ENCODE measurements at places on chromosomes 5 and 9.

DNA sequence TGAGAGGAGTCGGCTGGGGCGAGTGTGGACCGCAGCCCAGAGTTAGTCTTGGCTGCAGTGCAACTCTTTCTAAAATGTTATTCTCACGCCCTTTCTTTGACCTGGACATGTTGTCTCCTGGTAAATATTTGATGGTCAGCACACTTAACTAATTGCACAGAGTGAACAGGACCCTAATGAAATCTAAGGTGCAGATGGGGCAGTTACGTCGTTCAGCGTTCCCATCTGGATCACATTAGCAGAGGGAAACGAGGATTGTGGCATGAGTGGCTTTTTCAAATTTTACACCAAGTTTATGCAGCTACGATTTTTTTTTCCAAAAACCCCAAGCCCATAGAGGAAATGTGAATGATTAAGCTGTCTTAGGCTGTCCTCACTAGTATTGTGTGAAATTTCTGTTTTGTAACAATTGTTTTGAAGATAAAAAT is 483 bp downstream of the C9orf85 start:
- DNase-seq, result peak; percentile 90

DNA sequence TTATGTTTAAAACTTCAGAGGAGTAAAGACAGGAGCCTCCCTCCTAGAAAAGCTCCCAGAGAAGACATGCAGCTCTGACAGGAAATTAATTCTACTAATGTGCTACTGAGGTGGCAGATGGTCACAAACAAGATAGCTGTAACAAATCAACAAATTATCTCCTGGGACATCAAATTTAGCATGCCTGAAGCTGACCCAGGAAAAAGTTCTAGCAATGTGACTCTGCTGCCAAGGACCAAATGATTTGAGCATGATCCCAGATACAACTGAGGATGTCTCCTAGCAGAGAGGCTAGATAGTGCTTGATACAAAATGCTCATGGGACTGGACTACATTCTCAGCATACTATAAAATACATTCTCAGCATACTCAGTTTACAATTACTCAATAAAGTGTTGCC is 413.5 kb upstream of the SMC2 start:
- no peak for DNase-seq

DNA sequence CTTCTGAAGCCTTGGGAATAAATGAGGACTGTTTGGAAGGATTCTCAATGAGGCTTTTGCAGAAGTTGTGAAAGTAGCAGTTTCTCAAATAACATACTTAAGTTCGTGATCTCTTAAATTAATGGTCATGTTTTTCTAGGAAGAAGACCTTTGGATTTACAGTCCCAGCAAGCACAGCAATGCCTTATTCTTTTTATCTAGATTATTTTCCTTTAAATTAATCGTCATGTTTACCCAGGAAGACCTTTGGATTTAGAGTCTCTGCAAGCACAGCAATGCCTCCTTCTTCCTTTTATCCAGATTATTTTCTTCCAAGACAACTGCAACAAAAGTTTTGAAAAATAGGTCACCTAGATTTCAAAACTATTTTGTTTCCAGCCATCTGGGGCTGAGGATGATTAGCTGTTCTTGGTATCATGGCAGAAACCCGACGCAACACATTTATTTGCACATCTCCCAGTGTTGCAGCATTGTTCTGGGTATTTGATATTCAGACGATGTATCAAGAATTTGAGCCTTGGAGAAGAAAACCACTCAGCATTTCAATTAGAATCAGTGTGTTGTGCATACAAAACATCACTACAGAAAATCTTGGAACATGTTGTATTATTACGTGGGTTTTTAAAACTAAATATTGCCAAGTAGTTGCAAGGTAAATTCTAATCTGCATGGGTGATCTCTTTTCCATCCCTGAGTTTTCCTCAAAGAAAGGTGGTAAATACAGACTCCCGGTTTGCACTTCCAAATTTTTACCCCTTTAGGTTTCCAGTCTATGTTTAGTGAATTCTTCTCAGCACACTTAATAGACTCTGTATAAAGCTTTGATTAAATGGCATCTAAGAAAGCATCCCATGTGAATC is 50.9 kb downstream of the JAKMIP2 start:
- DNase-seq, result no peak

DNA sequence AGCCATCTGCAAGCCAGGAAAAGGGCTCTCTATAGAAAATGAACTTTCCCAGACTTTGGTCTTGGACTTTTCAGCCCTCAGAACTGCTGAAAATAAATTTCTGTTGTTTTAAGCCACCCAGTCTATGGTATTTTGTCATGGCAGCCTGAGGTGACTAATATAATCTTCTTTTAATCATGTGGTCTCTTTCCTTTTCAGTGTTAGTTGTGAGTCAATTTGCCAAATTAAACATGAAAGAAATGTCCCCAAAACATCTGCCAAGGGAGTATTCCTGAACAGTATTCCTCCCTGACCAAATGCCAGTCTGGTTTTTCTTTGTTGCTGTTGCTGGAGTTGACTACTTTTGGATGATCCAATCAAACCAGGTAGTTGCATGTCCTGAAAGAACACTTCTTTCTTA is 4.7 kb upstream of the YTHDC2 start:
- DNase-seq, result no peak

GRCh38 chr9:90037146-90037797 is 432.5 kb downstream of the GADD45G start:
- DNase-seq, result no peak

GRCh38 chr5:139650689-139651042 is 2.5 kb downstream of the CXXC5 start:
- no peak for DNase-seq

DNA sequence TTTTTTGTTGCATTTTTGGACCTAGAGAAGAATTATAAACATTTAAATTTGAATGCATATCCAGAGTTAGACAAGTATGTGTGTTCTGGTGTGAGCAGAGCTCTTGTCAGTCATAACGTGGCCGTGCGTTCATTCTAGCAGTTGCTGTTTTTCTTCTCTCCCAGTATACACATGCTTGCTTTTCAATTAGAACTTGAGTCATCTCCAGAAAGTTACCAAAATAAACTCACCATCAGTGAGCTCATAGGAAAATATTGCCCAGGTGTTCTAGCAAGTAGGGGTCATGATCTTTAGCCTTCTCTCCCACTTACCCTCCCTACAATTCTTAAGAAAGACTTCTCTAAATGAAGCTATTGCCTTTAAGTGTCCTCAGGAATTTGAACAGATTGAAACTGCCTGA is 247.5 kb upstream of the TUT7 start:
- DNase-seq, result no peak

GRCh38 chr9:68625559-68625958 is 79.5 kb upstream of the PIP5K1B start:
- no peak for DNase-seq

DNA sequence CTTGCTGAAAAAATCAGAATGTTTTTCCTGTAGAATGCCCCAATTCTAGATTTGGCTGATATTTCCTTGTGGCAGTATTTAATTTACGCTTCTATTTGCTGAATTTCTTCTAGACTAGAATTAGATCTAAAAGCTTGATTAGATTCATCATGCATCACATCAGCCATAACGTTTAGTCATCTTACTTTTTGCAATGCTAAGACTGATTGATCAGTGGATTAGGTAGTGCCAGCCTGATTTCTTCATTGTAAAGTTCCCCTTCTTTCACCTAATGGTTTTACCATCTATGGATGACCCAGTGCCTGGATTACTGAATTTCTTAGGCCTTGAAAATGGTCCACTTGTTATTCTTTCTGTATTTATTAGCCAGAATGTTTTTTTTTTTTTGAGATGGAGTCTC is 83.9 kb downstream of the PBX3 start:
- no peak for DNase-seq

- DNase-seq, result no peak
These were observed 2148.9 kb upstream of the ACO1 start for GRCh38 chr9:30235564-30235963.

DNA sequence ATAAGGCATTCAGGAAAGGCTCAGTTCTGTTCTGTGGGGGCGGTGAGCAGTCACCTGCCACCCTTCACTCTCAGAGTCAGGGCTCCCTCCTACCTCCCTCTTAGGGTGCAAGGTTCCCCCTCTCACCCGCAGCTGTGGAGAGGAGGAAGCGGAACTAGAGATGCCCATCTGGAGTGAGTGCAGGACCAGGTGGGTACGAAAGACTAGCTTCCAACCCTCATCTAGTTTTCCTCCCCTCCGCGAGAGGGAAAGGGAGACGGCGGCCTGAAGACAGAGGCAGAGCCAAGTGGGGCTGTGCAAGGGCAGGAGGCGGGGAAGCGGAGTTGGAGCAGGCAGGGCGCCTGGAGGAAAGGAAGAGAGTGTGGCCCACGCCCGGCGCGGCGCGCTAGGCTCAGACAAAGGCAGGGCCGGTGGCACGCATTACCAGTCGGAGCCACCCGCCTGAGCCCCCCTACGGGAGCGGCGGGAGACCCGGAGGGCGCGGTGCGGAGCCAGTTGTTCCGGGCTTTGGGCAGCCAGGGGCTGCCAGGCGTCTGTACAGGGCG is 7.3 kb downstream of the PRR7 start:
- no peak for DNase-seq

DNA sequence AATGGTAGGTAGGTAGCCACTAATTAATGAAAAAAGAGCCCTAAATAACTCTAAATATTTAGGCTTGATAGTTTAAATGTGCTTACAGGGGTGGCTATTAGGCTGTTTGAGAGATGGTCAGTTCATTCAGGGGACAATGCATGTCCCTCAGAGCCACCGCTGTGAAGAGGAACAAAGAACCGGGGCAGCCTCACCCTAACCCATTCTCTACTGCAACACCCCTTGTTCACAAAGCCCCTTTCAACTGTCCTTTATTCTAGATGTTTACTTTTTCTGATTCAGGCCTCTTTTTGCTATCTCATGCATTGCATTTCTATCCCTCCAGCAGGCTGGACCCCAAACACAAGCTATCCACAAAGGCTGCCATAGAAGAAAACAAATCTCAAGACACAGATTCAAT is 906.7 kb downstream of the NR2F1-AS1 start:
- no peak for DNase-seq

DNA sequence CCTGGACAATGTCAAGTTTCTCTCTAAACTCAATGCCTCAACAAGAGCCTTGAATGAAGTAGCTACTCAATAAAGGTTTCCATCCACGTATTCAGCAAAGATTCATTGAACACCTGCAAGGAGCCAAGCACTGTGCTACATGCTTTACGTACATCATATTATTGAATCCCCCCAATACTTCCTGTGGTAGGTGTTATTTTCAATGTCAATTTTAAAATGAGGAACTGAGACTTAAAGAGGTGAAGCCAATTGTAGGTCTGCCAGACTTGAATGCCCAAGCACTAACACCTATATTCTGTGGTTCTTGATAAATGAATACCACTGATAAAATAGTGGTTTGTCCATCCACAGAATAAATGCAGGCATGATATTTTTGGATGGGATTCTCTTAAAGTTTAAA is 162.3 kb downstream of the DRD1 start:
- DNase-seq, result no peak

DNA sequence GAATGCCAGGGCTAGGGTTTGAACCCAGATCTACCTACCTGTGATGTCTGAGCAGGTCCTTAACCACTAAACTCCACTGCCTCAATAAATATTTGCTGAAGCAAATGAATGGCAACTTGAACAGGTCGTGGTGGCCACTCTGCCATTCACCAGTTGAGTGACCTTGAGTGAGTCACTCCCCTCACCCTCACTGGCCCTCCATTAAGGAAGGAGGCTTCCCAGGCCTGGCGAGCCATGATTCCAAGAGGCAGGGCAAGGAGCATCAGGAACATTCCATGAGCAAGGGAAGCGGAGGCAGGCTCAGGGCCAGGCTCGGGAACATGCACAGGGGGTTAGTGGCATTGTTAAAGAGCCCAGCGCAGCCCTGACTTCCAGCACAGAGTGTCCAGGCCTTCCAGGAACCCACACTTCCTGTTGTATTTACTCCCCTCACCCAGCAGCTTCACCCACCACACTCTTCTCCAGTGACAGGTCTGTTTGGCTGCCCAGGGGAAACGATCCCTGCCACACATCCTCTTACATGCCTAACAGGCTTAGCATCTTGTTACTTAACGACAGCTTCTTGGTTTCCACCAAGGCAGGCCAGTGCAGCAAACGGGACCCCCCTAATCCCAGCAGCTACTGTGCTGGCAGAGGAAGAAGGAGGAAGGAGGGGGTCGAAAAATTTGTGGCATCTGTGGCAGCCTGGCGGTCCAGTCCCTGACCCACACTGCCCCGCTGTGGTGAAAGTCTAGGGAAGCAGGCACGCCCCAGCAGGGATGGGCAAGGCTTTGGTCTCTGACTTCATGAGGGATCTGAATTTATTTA is 43.7 kb upstream of the TTC1 start:
- peak; percentile 21 for DNase-seq

GRCh38 chr9:120284821-120285220 is 295.1 kb downstream of the CDK5RAP2 start:
- DNase-seq, result no peak

GRCh38 chr5:115396688-115397087 is 100.2 kb upstream of the CCDC112 start:
- no peak for DNase-seq

- DNase-seq, result no peak
These were observed 2.7 kb upstream of the PCBD2 start for GRCh38 chr5:134902071-134902801.

GRCh38 chr5:27341342-27341741 is 303.0 kb upstream of the CDH9 start:
- no peak for DNase-seq

GRCh38 chr5:6043491-6044310 is 334.6 kb downstream of the MED10 start:
- no peak for DNase-seq

DNA sequence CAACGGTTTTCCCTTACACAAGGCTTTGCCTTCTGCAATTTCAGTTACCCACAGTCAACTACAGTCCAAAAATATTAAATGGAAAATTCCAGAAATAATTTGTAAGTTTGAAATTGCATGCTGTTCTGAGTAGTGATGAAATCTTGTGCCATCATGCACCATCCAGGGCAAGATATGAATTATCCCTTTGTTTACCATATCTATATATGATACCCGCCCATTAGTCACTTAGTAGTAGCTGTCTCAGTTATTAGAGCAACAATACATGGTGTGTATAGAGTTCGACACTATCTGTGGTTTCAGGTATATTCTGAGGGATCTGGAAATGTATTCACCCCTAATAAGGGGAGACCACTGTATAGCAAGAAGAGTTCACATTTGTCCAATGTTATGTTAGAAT is 29.4 kb downstream of the ERBIN start:
- no peak for DNase-seq

GRCh38 chr5:98193921-98194760 is 579.3 kb upstream of the RGMB start:
- no peak for DNase-seq

- DNase-seq, result no peak
These were observed 38.5 kb upstream of the DEPDC1B start for GRCh38 chr5:60738461-60738860.

DNA sequence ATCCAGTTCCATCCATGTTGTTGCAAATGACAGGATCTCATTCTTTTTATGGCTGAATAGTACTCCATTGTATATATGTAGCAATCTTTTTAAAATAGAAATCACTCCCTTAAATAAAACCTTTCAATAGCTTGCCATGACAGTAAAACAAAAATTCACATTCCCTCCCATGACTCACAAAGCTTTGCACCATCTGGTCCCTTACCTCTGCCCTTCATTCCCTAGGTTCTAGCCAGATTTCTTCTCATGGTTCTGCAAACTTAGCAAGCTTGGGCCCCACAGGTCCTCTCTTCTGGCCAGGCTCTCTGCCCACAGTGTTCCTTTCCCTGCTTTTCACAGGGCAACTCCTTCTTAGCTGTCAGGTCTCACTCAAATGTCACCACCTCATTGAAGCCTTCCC is 4.3 kb upstream of the SPOCK1 start:
- DNase-seq, result no peak

Data from dermis microvascular lymphatic vessel endothelial cell (primary cell).